ENCODE measurements at places on chromosomes 4 and X. TPM values are rescaled to one million over a fixed set of nuclear protein-coding genes. Genes with fewer than 3 reads are reported as not detected.

INTS6L gene
- 5.6 TPM for total RNA-seq

UVSSA gene
- total RNA-seq = 12.3 TPM

UCP1 gene
- not detected for total RNA-seq

TREX2 gene
- total RNA-seq = 1.9 TPM

SPRY1 gene
- 1.9 TPM for total RNA-seq

ZNF157 gene
- 0.12 TPM for total RNA-seq

DTHD1 gene
- total RNA-seq = not detected

CTAG1A gene
- not detected for total RNA-seq

MOB1B gene
- 15.6 TPM for total RNA-seq

PDGFRA gene
- total RNA-seq = 152 TPM

MAGED4B gene
- total RNA-seq = 19.7 TPM

FUNDC2 gene
- total RNA-seq = 35.3 TPM

ZNF518B gene
- 40.8 TPM for total RNA-seq

NAA11 gene
- total RNA-seq = not detected

CLCN4 gene
- total RNA-seq = 0.77 TPM

TEX13B gene
- total RNA-seq = 0.12 TPM

FHDC1 gene
- total RNA-seq = 0.25 TPM

CPE gene
- total RNA-seq = 1.00 TPM

TFE3 gene
- total RNA-seq = 42.7 TPM

TBX22 gene
- not detected for total RNA-seq

ZNF827 gene
- 2.8 TPM for total RNA-seq

MAGEC1 gene
- total RNA-seq = not detected

OCIAD2 gene
- 25.1 TPM for total RNA-seq

PDGFC gene
- 133 TPM for total RNA-seq

RHOXF2 gene
- not detected for total RNA-seq

TLL1 gene
- total RNA-seq = under 0.01 TPM

All from uterine smooth muscle cell (primary cell).